ENCODE measurements at places on chromosomes 4 and X.
A peak's percentile ranks its signal among the peaks of the same experiment; 100 is the strongest.

DNA sequence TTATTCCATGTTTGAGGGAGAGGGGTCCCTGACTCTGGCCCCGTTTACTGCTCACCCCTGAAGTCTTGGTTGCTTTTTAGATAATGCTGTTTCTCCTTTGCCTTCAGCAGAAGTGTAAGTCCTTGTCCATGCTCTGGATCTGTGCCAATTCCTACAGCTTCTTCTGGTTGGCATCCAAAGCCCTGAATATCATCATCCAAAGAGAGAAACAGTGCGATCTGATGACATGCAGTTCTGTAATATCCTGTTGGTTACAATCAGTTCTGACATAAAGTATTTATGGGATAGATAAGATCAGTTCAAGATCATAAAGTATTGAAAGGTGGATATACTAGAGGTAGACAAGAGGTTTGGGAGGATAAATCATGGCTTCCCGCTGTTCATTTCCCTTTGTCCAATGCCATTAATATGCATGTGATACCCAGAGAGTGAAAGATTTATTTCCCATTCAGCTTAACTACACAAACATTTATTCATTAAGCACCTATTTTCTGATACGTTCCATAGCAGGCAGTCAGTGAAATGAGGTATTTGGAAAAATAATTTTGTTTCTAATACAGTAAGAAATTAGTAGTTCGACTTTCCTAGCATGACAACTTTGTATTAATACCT lies 53.2 kb upstream of the TMEM150C start:
- DNase-seq = no peak
- no peak overlapping the region for H3K27ac ChIP-seq
- no peaks in the 10 kb centered on the region for H3K4me1 ChIP-seq
- no peak overlapping the region for H3K4me3 ChIP-seq
- no peaks in the 10 kb centered on the region for H3K36me3 ChIP-seq
- H3K27me3 ChIP-seq = no peaks in the 10 kb centered on the region

- H3K27me3 ChIP-seq = no peaks in the 10 kb centered on the region
- DNase-seq = no peak
- H3K36me3 ChIP-seq = no peaks in the 10 kb centered on the region
- no peak overlapping the region for H3K27ac ChIP-seq
- no peak overlapping the region for H3K4me3 ChIP-seq
- peaks cover 13% of the 10 kb centered on the region for H3K4me1 ChIP-seq
Observed at GRCh38 chrX:20325786-20326388, 59.2 kb upstream of the RPS6KA3 start.

GRCh38 chr4:139641218-139641617 lies 24.4 kb upstream of the MGST2 start:
- H3K27ac ChIP-seq = no peak overlapping the region
- no peaks in the 10 kb centered on the region for H3K27me3 ChIP-seq
- no peak overlapping the region for H3K4me3 ChIP-seq
- no peaks in the 10 kb centered on the region for H3K36me3 ChIP-seq
- no peak for DNase-seq

- peaks cover 24% of the 10 kb centered on the region for H3K27me3 ChIP-seq
- no peak overlapping the region for H3K4me3 ChIP-seq
- no peaks in the 10 kb centered on the region for H3K4me1 ChIP-seq
- no peaks in the 10 kb centered on the region for H3K36me3 ChIP-seq
Observed at GRCh38 chr4:17770845-17771244, 10.6 kb downstream of the FAM184B start.

DNA sequence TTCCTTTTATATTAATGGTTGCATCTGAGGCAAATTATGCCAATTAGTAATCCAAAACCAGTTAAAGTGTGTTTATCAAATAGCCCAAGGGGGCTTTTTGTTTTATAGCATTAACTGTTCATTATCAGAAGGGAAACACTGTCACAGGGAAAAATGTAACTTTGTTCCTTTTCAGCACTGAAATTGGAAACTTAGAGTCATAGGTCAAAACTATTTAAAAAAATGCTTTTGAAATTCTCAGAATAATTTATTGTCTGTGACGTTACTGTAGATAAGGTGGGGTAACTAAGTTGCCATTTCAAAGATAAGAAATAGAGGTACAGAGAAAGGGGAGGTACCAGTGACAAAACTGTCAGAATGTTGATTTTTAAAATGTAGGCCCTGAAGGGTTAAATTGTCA lies 129.3 kb downstream of the AKAP4 start:
- no peaks in the 10 kb centered on the region for H3K36me3 ChIP-seq
- H3K27ac ChIP-seq = no peak overlapping the region
- H3K4me3 ChIP-seq = no peak overlapping the region
- no peak for DNase-seq
- H3K27me3 ChIP-seq = no peaks in the 10 kb centered on the region

- no peaks in the 10 kb centered on the region for H3K27me3 ChIP-seq
- DNase-seq = no peak
- no peak overlapping the region for H3K4me3 ChIP-seq
- H3K4me1 ChIP-seq = no peaks in the 10 kb centered on the region
- H3K27ac ChIP-seq = no peak overlapping the region
Observed at GRCh38 chr4:146442801-146443200, 78.9 kb downstream of the SLC10A7 start.

DNA sequence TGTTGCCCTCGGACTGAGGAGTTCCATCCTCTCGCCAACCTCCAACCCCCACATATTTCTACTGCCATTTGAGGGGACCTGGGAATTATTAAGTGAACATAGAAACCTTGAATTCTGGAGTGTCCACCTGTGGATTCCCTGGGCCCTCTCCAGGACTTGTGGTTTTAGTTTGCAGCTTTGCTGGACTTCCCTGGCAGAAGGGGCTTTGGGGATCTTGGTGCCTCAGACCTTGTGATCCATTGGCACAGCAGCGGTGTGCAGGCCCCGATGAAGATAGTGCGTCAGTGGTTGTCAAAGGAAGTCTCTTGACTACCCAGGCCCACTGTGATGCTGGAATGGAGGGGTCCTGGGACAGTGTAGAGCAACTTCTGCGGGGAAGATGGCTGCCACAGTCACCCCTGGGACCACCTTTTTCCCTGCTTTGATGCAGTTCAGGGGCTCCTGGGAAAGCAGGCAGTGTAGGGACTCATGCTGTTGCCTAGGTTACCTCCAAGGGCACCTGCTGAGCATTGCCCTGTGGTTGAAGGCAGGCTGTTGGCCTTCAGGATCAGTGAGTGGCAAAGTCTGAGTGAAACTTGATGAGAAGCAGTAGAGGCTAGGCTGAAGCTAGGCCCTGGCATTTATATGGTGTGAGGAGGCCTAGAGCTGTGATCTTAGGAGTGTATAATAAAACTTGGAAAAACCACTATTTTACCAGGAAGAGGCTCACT lies 2.2 kb downstream of the SLC16A2 start:
- H3K4me3 ChIP-seq = no peak overlapping the region
- H3K36me3 ChIP-seq = peaks cover 4% of the 10 kb centered on the region
- H3K4me1 ChIP-seq = peaks cover 16% of the 10 kb centered on the region
- no peak overlapping the region for H3K27ac ChIP-seq
- no peak for DNase-seq
- H3K27me3 ChIP-seq = peaks cover 24% of the 10 kb centered on the region

DNA sequence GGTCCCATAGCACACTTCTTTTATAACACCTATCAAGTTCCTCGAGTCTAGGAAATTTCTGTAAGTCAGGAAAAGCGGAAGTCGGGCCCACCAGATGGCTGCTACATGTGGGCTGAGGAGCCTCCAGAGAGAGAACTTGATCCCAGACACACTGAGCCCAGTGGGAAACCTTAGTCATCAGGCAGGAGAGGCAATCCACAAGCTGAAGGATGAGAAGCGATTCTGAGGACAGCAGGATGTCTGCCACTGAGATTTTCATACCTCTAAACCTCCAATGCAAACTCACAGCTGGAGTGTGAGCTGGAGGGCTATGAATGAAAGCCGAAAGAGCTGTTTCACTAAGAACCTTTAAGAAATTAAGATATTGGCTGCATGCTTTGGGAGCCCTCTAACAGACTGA lies 52.6 kb upstream of the PDHA1 start:
- no peak overlapping the region for H3K4me3 ChIP-seq
- no peaks in the 10 kb centered on the region for H3K4me1 ChIP-seq
- H3K27ac ChIP-seq = no peak overlapping the region
- no peak for DNase-seq

GRCh38 chrX:103170216-103170615 lies 44.7 kb upstream of the BEX4 start:
- no peaks in the 10 kb centered on the region for H3K36me3 ChIP-seq
- H3K27me3 ChIP-seq = no peaks in the 10 kb centered on the region
- DNase-seq = no peak
- H3K4me1 ChIP-seq = no peaks in the 10 kb centered on the region

GRCh38 chrX:139388254-139388653 lies 142.3 kb upstream of the F9 start:
- no peak overlapping the region for H3K27ac ChIP-seq
- H3K36me3 ChIP-seq = no peaks in the 10 kb centered on the region
- DNase-seq = no peak
- no peaks in the 10 kb centered on the region for H3K27me3 ChIP-seq
- no peaks in the 10 kb centered on the region for H3K4me1 ChIP-seq

- DNase-seq = no peak
- H3K4me1 ChIP-seq = peaks cover 28% of the 10 kb centered on the region
- H3K36me3 ChIP-seq = peaks cover 27% of the 10 kb centered on the region
- no peaks in the 10 kb centered on the region for H3K27me3 ChIP-seq
- no peak overlapping the region for H3K4me3 ChIP-seq
- no peak overlapping the region for H3K27ac ChIP-seq
Observed at GRCh38 chr4:168360271-168360670, 41.7 kb upstream of the DDX60 start.

DNA sequence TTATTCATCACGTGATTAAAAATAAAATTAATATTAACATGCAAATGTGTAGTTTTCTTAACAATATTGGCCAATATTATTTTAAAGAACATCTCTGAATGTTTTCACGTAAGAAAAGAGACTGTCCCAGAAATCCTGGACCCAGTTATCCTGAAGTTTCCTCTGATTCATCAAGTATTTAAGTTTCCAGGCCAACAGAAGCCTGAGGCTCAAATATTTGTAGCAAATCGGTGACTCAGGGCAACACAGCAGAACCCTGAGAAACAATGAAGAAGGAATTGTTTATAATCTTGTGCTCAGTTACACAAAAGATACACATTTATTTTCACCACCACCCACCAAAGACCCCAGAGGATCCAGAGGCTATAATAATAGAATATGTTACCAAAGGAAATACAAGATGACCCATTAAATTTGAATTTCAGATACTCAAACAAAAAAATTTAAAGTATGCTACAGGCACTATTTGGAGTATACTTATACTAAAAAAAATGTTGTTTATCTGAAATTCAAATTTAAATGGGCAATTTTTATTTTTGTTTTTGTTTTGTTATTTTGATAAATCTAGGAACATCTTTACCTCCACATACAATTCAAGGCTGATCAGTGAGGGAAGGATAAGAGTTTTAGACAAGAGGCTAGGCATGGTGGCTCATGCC lies 33.9 kb upstream of the SLC7A11 start:
- H3K4me1 ChIP-seq = no peaks in the 10 kb centered on the region
- H3K27me3 ChIP-seq = no peaks in the 10 kb centered on the region
- no peak overlapping the region for H3K4me3 ChIP-seq
- H3K27ac ChIP-seq = no peak overlapping the region
- no peaks in the 10 kb centered on the region for H3K36me3 ChIP-seq
- DNase-seq = no peak

- no peak overlapping the region for H3K4me3 ChIP-seq
- no peak overlapping the region for H3K27ac ChIP-seq
- no peak for DNase-seq
- peaks cover 27% of the 10 kb centered on the region for H3K4me1 ChIP-seq
- H3K36me3 ChIP-seq = peaks cover 2% of the 10 kb centered on the region
- no peaks in the 10 kb centered on the region for H3K27me3 ChIP-seq
Observed at GRCh38 chrX:41559235-41560052, 112.3 kb downstream of the NYX start.

- H3K4me1 ChIP-seq = peaks cover 18% of the 10 kb centered on the region
- H3K27ac ChIP-seq = no peak overlapping the region
- H3K27me3 ChIP-seq = peaks cover 4% of the 10 kb centered on the region
Observed at GRCh38 chr4:2423695-2424094, 4.9 kb downstream of the CFAP99 start.

DNA sequence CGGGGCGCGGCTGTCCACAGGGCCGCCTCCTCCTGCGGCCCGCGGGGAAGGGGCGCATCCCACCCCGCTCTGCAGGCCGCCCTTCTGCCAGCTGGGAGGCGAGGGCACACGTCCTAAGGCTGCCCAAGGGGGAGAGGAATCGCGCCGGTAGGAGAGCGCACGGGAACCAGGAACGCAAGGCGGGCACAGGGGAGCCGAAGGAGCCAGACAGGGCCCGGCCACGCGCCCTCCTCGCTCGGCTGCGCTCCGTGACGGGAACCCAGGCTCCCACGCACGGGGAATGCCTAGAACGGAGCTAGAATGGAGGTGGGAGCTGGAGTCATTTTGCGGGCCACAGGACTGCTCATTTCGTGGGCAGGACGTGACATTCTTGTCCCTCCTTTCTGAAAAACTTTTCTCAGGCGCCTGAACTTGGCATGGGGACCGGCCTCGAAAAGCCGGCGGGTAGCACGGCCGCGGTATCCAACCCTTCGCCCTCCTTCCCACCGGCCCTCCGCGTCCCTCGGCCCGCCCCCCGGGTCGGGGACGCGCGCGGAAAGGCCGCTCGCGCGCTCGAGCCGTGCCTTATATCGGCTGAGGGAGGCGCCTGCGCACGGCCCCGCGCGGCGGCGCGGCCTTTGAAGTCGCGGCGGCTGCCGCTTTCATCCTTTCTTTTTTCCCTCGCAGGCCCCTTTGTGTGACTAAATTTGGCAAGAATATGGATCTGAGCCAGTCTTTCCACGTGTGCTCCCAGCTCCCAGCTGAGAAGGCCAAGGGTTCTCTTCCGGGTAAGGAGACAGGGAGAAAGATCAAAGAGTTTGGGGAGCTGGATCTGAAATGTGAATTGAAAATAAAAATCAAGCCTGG lies 4.2 kb upstream of the LEF1 start:
- peak overlapping the region; percentile 75 for H3K4me3 ChIP-seq
- no peak overlapping the region for H3K27ac ChIP-seq
- H3K27me3 ChIP-seq = peaks cover 73% of the 10 kb centered on the region
- H3K4me1 ChIP-seq = peaks cover 37% of the 10 kb centered on the region

GRCh38 chr4:123120473-123120872 lies 198.1 kb upstream of the NUDT6 start:
- no peak overlapping the region for H3K27ac ChIP-seq
- no peaks in the 10 kb centered on the region for H3K27me3 ChIP-seq
- no peak for DNase-seq
- H3K4me3 ChIP-seq = no peak overlapping the region

- no peaks in the 10 kb centered on the region for H3K36me3 ChIP-seq
- H3K27me3 ChIP-seq = no peaks in the 10 kb centered on the region
- DNase-seq = no peak
- no peaks in the 10 kb centered on the region for H3K4me1 ChIP-seq
Observed at GRCh38 chr4:33062155-33062806, 2342.1 kb downstream of the PCDH7 start.

Data from central memory CD8-positive, alpha-beta T cell (primary cell).